ENCODE measurements at places on chromosomes 1 and 21.
A peak's percentile ranks its signal among the peaks of the same experiment; 100 is the strongest.

- DNase-seq: no peak
Measured at GRCh38 chr21:26246073-26246472, 75.5 kb upstream of the APP start.

DNA sequence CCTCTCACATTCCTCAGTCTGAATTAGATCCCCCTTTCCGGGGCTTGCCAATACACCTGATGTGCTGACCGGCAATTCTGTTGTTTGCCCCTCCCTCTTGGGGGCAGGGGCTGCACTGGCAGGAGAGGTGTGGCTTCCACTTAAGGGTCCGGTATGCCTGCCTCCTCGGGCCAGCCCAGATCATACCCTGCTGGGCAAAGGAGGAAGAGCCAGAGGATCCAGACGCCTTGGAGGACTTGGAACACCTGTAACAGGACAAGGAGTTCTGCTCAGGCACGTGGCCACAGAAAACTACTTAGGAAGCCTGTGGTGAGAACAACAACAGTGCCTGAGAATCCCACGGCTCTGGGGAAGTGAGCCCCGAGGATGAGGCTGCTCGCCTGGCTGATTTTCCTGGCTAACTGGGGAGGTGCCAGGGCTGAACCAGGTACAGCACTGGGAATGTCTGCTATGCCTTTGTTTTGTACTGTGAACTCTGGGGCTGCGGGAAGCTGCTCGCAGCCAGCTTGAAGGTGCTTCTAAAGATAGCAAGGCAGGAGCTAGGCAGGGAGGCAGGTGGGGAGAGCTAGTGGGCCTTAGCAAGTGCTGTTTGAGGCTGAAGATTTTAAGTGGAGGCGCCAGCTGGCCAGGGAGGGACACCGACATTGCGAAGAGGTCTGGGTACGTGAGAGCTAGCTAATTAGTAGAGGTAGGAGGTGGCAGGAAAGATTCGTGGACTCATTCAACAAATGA, at the start of gene SMPDL3B:
SMPDL3B (plus strand) TSS at position 183 of the 732 bp plus-strand sequence; CDS start at position 367, 184 bp downstream.
- DNase-seq: no peak

- DNase-seq: no peak
Measured at GRCh38 chr1:117466761-117467160, 99.5 kb downstream of the MAN1A2 start.

DNA sequence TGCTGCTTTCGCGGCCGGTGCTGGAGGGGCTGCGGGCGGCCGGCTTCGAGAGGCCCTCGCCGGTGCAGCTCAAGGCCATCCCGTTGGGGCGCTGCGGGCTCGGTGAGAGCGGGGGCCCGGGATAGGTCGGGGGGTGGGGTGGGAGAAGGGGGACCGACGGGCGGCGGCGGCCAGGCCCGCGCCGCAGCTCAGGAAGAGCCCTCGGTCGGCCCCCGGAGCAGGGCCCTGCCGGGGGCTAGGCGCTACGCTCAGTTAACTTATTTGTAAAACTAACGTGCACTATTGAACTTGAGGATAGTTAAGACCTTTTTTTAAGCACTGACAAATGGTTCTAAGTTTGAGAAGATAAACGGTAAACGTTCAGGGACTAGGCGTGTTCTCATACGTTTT, 418 bp downstream of the DDX20 start:
- DNase-seq: no peak

DNA sequence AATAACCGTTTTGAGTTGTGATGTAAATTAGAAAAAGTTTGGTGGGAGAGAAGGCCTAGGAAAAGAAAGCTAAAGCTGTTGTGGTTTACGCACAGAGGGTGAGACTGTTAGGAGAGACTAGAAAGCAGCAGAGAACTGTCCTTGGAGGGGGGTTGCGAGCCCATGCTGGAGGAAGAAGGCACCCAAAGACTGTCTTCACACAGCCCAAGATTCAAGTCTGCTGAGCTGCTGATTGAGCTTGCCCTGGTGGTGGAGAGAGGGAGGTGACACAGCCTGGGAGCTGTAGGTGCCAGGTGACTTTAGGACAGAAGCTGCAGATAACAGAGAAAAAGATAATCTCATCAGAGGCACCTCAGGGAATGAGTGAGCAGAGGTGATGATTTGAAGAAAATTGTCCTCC, 18.3 kb upstream of the TLR5 start:
- no peak for DNase-seq

DNA sequence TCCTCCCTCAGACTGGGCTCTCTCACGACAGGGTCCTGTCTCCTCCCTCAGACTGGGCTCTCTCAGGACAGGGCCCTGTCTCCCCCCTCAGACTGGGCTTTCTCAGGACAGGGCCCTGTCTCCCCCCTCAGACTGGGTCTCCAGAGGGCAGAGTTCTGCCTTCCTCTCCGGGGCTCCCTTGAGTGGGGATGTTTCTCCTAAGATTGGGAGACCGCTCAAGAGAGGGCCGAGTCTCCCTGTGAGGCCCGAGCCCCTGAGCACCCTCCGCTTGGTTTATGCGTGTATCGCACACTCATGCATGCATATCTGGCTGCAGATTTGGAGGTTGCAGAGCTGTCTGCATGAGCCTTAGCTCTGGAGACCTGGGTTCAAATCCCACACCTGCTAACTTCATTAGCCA, 39.3 kb upstream of the CSF3R start:
- DNase-seq: no peak

DNA sequence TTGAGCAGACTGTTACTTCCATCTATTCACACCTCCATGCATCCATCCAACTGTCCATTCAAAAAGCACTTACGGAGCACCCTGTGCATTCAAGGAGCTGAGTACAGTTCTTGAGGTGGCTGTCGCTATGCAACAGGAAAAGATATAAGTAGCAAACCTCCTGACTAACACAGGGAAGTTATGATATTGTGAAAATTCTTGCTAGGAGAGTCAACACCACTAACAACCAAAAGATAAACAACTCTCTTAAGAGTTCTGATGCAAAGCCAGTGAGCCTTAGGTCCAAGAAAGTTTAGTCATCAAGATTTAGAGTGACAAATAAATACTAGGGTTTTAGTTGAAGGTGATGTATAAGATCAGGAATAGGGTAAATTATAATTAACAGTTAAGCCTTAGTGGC, 44.5 kb upstream of the TRIM45 start:
- DNase-seq: no peak

- DNase-seq: no peak
Measured at GRCh38 chr1:85898861-85899260, 190.6 kb upstream of the ZNHIT6 start.

GRCh38 chr1:68819190-68819829, 322.4 kb upstream of the DEPDC1 start:
- no peak for DNase-seq

GRCh38 chr1:111738436-111739193, 580 bp downstream of the INKA2 start:
- DNase-seq: peak; percentile 28

- DNase-seq: no peak
Measured at GRCh38 chr1:24923485-24924113, 6.5 kb downstream of the RUNX3 start.

GRCh38 chr21:34795548-34796180, 126.9 kb downstream of the CLIC6 start:
- DNase-seq: no peak

- DNase-seq: no peak
Measured at GRCh38 chr1:56396581-56396980, 182.8 kb downstream of the PLPP3 start.

GRCh38 chr21:45941717-45942546, 39.6 kb upstream of the COL6A1 start:
- DNase-seq: no peak

- DNase-seq: no peak
Measured at GRCh38 chr21:45874716-45875415, 106.7 kb upstream of the COL6A1 start.

GRCh38 chr1:226697151-226697928, 41.7 kb downstream of the ITPKB start:
- no peak for DNase-seq
